ENCODE measurements at places on chromosomes 7 and 10.
A peak's percentile ranks its signal among the peaks of the same experiment; 100 is the strongest.

DNA sequence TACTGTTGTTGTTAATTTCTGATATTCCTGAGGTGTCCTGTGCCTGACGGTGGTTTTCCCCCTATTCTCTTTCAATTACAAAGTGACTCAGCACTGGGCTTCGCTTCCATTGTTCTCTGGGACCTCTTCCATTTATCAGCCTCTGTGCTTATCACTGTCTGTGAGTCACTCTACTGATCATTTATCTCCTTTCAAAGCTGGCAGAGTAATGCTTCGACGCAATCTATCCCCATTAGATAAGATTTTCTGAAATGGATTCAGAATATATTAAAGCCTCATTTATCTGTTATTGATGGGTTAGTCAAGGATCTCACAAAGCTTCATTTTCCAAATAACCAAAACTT is 679.2 kb downstream of the SDK1 start:
- DNase-seq = no peak

GRCh38 chr7:51090411-51090810 is 226.2 kb downstream of the COBL start:
- no peak for DNase-seq

DNA sequence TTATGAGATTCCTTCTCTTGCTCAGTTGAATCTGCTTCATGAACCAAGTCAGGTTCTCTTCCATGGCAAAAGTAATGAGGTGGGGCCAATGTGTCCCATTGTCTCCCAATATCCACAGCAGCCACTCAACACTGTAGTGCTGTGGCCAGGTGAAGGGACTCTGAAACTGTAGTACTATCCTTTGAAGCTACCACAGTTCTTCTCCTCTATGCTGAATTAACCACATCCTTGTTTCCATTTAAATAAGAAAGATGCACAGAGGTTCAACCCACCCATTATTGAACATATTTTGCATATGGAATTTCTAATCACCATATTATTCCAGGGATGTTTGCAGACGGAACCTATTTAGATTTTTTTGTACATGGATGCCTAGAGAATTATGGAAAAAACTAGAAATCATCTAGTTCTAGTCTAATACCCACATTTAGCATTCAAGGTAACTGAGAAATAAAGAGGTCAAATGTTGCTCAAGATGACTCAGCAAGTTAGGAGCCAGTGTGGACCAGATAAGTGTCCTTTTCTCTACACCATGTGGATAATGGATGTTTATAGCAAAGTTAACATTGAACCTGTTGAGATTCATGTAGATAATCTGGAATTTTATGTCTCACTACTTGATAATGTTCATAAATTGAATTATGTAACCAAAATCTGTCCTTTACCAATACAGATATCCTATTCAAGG is 64.5 kb downstream of the LRRTM3 start:
- no peak for DNase-seq

GRCh38 chr7:47297120-47297519 is 284.8 kb downstream of the TNS3 start:
- DNase-seq = no peak

DNA sequence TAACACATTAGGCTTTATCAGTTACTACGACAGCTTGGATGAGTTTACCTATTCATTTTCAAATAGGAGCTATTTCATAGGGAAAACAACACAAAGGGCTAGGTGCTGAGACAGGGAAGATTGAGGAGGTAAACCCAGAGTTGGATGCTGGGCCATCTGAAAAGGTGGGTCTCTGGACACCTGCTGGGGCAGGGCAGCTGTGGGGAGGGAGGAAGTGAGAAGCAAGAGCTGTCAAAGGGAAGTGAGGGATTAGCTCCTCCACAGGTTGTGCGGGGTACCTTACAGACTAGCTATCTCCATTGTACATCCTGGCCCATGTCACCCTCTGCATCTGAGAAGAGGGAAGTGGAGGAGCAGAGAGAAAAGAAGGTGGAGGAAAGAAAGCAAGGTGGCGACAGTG is 48.9 kb downstream of the BLNK start:
- no peak for DNase-seq

DNA sequence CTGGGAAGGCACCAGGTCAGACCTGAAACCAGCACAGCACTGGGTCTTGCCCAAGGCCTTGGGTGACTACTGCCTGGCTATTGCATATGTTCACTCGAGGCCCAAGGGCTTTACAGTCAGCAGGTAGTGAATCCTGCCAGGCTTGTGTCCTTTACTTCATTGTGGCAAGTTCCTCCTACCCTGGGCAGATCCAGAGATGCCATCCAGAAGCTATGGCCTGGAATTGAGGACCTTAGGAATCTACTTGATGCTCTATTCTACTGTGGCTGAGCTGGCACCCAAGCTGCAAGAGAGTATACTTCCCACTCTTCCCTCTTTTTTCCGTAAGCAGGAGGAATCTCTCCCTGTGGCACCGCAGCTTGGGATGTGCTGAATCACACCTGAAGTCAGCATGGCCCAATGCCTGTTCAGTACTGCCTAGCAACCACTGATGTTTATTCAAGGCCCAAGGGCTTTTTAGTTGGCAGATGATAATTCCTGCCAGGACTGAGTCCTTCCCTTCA is 246.7 kb upstream of the CTBP2 start:
- no peak for DNase-seq

DNA sequence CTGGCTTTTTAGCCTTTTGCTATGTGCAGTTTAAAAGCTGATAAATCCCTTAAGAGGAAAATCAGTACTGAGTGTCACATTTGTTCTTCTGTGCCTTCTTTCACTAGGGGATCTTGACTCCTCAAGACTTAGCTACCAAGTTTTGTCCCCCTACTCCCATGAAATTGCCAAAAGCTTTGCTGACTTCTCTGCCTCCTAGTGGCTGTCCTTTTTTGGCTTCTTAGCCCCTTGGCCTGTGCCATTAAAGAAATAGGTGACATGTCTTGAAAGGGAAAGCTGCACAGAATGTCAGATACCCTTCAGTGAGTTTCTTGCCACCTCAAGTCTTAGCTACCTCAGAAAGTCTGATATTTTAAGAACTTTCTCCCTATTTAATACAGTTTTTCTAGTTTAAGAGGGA is 10.5 kb downstream of the MKLN1 start:
- no peak for DNase-seq

- DNase-seq = peak; percentile 9
Measured at GRCh38 chr7:22726907-22727713, at the start of gene IL6. IL6 (plus strand) TSS chr7:22727200; CDS start chr7:22727263, 63 bp downstream.

DNA sequence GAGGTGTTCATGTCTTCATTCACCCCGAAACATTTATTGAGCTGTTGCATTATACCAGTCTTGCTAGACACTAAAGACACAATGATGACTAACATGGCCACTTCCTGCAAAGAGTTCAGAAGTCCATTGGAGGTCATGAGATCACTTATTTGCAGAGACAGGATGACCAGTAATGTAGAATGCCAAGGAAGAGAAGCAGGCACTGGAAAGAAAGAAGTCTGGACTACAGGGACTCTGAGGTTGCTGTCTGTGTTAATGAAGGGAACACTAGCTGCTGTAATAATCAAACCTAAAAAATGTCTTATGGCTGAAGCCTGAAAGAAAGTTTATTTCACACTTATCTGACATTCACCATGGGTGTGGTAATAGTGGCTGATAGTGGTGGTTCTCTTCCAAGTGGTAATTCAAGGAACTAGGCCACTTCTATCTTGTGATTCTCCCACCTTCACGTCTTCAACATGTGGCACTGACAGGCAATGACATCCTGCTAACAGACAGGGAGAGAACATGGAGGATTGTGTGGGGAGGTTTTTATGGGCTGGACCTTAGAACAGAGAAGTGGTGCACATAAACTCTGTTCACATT is 89.2 kb upstream of the MKLN1 start:
- peak; percentile 8 for DNase-seq

- no peak for DNase-seq
Measured at GRCh38 chr7:106603346-106603745, 57.6 kb downstream of the CCDC71L start.

DNA sequence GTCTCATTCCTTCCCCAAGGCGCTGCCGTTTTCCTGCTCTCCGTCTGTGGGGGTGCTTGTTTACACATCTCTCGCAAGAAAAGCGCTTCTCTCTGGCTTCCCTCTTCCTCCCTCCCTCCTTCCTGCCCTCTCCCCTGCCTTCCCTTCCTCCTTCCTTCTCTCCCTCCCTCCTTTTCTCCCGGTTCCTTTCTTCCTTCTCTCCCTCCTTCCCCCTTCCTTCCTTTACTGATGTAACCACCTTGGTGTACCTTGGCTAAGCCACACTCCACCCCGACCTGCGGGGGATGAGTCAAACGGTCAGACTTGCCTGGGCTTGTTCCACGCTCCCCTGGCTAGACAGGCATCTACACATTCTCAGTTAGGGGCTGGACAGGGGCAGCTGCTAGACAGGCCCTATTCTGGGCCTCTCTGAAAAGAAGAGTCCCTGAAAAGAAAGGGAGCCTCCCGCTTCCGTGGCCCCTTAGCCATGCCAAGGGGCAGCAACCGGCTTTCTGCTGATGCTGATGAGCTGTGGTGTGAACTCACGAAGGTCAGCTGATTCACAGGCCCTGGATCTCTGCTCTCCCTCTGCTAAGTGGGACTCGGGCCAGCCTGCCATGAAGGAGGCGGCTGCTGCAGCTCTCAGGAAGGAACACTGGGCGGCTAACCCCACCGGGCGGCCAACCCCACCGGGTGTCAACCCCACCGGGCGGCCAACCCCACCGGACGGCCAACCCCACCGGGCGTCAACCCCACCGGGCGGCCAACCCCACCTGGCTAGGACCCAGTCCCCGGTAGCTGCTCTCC is 216.8 kb downstream of the TCERG1L start:
- no peak for DNase-seq

GRCh38 chr7:101201695-101202602 is 1.1 kb upstream of the MOGAT3 start:
- DNase-seq = no peak

DNA sequence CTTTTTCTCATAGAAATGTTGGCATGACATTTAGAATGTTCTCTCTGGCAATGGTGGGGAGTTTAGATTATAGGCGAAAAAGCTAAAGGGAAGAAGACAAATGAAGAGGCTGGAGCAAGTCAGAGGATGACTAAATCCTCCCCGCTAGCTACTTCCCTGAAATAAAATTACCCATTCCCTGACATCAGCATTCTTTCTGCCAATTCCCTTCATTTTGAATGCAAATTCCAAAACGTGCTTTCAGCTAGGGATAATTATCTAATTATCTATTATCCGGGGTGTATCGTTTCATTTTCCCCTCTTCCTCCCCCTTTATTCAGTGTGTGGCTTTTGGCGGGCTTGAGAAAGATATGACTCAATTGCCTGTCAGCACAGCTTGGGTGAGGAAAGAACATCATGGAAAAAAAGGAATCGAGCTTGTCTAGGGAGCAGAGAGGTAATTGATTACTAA is 672.3 kb downstream of the TNS3 start:
- no peak for DNase-seq

Measured in CD4-positive, alpha-beta T cell treated with Interleukin-6 at 100 ng/mL for 8 hours (primary cell).